ENCODE measurements at places on chromosomes 7 and 10.

- DNase-seq, result no peak
Measured at GRCh38 chr10:72234560-72235095, 18.6 kb upstream of the ASCC1 start.

GRCh38 chr10:43354879-43355380 lies 16.5 kb upstream of the FXYD4 start:
- no peak for DNase-seq

GRCh38 chr10:115829521-115830205 lies 443.3 kb downstream of the GFRA1 start:
- DNase-seq, result no peak

GRCh38 chr10:69479240-69480067 lies 28.2 kb downstream of the TSPAN15 start:
- no peak for DNase-seq

DNA sequence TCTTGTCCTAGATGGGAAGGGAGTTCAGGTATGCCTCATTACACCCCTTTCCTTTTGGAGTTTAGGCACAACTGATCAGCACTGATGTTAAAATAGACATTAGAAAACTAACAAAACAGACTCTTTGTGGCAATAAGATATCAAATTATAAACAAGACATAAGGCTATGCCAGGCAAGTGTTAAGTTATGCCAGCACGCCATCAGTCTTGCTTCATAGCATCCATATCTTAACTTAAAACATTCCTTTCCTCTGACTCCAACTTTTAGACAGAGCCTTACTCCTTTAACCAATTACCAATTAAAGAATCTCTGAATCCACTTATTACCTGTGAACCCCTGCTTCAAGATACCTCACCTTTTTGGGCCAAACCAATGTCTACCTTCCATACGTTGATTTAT lies 126.2 kb upstream of the ETV1 start:
- DNase-seq, result no peak

GRCh38 chr10:22259280-22259679 lies 41.5 kb upstream of the EBLN1 start:
- DNase-seq, result no peak

GRCh38 chr10:110686949-110687348 lies 42.8 kb downstream of the RBM20 start:
- DNase-seq, result no peak

GRCh38 chr7:24718977-24719491 lies 38.2 kb downstream of the GSDME start:
- DNase-seq, result no peak

- DNase-seq, result no peak
Measured at GRCh38 chr7:467856-468545, 51.6 kb downstream of the PDGFA start.

- DNase-seq, result no peak
Measured at GRCh38 chr10:34719746-34720145, 95.3 kb downstream of the PARD3 start.

- no peak for DNase-seq
Measured at GRCh38 chr10:43355749-43356371, 15.6 kb upstream of the FXYD4 start.

GRCh38 chr7:55177068-55177530 lies 158.3 kb downstream of the EGFR start:
- DNase-seq, result no peak

All from activated naive CD4-positive, alpha-beta T cell (primary cell).